M059J (cell line): ENCODE measurements at places on chromosomes 12 and 14. TPM values are rescaled to one million over a fixed set of nuclear protein-coding genes. Genes with fewer than 3 reads are reported as not detected.

DNA sequence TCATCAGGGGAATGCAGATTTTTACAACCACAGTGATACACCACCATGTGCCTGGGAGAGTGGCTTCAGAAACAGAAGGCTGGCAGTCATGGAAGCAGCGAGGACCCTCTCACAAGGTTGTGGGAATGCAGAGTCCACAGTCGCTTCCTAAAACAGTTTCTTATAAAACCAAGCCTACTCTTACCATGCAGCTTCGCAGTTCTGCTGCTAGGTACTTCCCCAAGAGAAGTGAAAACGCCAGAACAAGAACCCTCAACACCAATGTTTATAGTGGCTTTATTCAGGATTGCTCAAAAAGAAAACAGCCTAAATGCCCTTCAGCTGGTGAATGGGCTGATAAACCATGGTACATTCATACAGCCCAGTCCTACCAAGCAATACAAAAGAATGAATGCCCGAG lies 87.2 kb downstream of the DDX51 start:
- DNase-seq: no peak

The AHNAK2 gene
- total RNA-seq: 3.2 and 4.7 TPM in 2 replicates

DNA sequence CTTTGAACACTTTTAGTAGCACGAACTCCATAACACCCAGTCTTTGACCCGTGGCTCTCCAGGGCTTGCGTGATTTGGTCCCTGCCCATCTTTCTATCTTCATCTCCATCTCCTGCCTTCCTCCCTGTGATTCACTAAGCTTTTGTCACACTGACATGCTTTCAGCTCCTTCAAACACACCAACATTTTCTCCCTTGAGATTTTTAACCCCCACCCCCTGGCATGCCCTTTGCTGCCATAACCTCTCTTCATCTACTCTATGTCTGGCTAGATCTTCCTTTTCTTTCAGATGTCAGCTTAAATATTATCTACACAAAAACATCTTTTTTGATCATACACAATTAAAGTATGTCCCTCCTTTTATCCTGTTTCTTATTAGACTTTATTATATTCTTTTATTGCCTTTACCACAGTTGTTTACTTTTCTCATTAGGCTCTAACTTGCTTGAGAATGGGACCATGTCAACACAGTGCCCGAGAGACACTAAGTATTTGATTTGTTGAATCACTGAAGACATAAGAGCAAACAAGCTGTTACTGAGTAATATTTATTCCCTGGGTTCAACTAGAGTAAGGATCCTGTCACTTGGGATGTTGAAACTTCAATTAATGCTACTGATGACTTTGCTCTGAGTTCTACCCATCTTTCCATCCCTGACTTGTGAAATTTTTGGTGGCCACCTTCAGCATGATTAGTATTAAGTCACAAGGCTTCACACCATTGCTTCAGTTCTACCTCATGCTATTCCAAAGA lies 387.3 kb downstream of the LRIG3 start:
- DNase-seq: no peak

The MAGOHB gene
- total RNA-seq: 51.5 and 90.2 TPM in 2 replicates

DNA sequence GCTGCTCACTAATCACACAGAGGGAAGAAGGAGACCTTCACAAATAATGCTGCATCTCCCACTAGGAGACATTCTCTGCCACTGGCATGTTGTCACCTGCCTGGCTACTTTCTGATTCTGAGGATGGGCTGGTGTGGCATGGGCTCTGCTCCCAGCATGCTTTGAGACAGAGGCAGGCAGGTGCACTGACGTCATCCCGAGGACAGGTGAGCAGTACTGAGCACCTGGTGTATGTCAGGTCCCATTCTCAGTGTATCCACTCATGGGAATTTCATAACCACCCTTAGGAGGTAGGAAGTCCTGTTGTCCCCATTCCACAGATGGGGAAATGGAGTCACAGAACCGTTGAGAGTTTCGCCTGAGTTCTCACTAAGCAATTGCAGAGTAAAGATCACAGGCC lies 597.9 kb downstream of the VRK1 start:
- no peak for DNase-seq

- no peak for DNase-seq
Measured at GRCh38 chr14:68653108-68653507, 139.8 kb downstream of the ZFP36L1 start.
